ENCODE measurements at places on chromosomes 2 and 18.

- DNase-seq = no peak
Observed at GRCh38 chr2:145657265-145657664, 1137.3 kb upstream of the ZEB2 start.

- no peak for DNase-seq
Observed at GRCh38 chr18:44075038-44075437, 605.6 kb upstream of the SETBP1 start.

GRCh38 chr2:207284556-207285472, 119.1 kb upstream of the KLF7 start:
- DNase-seq = no peak

- DNase-seq = no peak
Observed at GRCh38 chr2:27638709-27639108, 9.9 kb downstream of the GPN1 start.

- DNase-seq = no peak
Observed at GRCh38 chr2:232598293-232598692, 35.1 kb upstream of the EFHD1 start.

- no peak for DNase-seq
Observed at GRCh38 chr2:176490061-176490861, 221.0 kb downstream of the MTX2 start.

- no peak for DNase-seq
Observed at GRCh38 chr2:26971911-26972786, 1.7 kb downstream of the MAPRE3 start.

DNA sequence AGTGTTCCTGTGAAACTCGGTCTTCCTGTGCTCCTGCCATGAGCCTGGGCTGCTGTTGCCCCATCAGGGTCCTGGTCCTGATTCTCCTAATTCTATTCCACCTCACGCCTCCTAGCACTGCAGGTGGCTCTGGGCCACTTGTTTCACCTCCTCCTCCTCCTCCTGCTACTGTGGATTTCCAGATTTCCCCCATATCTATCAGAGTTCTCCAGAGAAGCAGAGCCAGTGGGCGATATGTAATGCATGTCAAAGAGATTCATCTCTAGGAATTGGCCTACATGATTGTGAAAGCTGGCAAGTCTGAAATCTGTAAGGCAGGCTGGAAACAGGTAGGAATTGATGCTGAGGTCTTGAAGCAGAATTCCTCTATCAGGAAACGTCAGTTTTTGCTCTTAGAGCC, 45.3 kb downstream of the CHRNA1 start:
- DNase-seq = no peak

DNA sequence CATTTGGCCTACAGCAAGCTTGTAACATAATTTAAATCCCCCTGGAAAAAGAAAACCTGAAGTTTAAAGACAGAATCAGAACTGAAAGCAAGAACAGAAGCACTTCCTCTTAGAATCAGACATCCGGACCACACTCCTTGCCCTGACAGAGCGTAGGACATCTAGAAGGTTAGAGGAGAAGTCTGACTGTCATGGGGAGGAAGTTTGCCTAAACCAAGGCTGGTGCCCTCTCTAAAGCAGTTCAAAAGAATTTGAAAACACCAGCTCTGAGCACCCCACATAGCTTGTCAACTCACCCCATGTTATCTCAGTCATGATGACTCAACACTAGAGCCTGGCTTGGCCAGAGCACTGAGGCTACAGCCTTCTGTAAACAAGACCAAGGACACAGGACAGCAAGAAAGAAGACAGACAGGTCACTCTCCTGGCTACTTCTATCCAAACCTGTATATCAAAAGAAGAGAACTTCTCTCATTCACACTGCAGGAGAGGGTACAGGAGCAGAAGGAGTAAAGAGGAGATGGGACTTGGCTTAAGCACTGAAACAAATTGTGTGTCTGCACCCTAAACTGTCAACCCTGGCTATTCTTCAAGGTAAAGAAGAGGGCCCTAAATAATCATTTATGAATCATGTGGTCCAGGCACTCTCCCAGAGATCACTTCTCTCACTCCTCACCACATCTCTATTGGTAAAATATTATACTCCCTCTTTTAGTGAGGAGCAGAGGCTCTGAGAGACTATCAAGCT, 198.6 kb downstream of the MEMO1 start:
- no peak for DNase-seq

DNA sequence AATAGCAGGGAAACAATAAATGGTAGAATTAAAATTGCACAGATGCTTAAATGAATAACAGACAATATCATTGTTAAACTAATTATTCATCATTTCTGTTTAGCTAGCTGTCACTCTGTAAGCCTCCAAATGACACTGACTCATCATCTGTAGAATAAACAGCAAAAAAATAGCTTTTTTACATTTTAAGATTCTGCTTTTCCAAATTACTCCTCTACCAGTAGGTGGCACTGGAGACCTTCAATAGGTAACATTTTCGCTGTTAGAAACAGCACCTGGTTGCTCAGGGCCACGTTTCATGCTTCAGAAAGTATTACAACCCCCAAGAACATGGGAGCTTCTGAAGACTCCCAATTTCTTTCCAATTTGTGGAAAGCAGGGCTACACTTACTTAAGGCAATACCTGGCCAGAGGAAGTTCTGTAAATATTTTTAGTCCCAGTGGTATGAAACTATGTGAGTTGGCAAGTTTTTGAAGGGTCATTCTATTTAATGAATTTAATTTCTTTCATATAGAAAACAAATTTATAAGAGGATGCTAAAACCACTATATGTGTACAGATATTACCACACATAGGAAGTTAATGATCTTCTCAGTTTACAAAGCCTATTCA, 45.4 kb downstream of the TTN start:
- no peak for DNase-seq

DNA sequence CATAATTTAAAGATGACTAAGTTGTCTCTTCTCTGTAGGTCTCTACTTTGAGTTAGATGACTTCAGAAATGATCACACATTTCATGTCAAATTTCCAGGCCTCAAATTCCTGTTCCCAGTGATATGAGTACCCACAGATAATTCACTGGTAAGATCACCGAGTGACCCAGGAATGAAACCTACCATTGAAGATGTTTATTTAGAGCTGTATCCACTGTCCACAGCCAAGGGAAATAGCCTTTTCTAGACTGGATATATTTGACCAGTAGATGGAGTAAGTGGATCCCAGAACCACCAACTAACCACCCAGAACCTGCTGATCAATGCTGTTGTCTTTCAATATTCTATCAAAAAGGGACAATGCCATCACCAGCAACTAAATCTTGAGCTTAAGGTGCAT, 238.8 kb downstream of the SLC8A1 start:
- DNase-seq = no peak

DNA sequence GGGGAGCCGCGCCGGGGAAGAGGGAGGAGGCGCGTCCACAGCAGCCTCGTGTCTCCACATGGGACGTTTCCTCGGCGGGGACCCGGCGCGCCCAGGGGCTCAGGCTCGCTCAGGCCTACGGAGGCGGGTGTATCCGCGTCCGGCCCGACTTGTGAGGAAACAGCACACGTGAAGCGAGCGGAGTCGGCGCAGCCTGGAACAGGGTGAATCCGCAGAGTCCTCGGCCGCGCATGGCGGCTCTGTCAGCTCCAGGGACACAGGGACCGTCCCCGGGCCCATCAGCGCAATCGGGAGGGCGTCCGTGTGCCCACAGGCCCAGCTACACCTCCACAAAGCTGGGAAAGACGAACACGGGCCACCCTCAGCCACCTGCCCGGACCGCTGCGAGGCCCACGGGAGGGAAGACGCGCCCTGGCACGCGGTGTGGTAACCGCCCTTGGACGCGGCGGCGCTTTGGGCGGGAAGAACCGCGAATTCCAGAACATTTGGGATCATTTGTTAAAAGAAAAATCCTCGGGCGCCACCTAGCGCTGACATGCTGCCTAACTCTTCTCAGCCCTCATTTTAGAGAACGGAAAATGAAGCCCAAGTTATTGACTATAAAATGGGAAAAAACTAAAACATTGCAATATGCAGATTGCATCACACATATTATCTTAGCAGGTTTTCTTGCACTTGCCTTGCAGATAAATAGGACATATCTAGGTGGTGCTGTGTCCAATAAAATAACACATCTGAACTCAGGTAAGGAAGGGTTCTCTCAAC, 40.4 kb downstream of the TMEM18 start:
- DNase-seq = no peak

- no peak for DNase-seq
Observed at GRCh38 chr2:86774862-86775261, 15.9 kb downstream of the CD8A start.

- no peak for DNase-seq
Observed at GRCh38 chr2:105787376-105788318, 42.9 kb downstream of the NCK2 start.

Data from stimulated activated CD8-positive, alpha-beta memory T cell treated with anti-CD3 and anti-CD28 coated beads, Interleukin-7, amount 100 ng/mL, for 1 hour (primary cell).